ENCODE measurements at places on chromosomes 3 and 15.

DNA sequence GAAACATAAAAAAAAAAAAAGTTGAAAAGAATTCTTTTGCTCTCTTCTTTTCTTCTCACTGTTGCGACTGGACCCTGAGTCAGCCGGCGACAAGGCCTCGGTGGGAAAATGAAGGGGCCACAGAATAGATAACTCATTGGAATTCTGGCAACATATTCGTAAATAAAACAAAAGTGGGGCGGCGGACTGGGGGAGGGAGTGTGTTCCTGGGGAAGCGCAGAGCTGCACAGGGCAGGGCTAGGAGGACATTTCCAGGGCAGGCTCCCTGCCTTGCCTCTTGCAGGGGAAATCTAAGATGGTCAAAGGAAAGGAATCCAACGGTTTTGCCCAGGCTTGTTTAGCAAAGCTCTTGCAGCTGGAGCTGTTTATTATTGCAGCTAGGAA lies 1042.8 kb upstream of the NR2F2 start:
- DNase-seq: no peak

DNA sequence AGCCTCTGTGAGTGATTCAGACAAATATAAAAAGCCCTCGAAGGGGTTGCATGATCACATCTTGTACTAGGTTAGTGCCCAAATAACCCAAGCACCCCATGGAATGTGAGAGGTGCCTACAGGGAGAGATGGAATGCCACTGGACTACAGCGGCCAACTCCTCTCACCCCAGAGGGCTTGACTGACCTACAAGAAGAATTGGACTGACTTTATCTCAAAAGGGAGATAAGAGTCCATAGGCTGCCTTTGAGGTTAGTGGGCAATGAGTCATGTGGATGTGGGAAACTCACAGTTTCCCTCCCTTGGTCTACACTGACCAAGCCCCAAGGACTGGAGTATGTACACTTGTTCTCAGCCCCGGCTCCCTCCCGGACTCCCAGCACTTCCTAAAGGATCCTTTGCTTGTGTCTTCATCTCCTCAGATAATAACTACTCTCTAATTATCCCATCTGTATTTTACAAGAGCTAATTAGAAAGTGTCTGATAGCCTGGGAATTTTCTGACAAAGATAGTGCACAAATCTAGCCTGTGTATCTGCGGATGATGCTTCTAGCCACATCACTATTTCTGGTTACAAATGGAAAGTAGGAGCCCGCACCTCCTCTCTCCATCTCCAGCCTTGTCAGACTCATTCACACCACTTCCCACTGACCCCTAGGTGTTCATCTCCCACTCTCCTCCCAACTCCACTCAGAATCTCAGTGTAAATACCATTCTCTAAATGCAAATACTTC lies 547.8 kb upstream of the TBL1XR1 start:
- no peak for DNase-seq

- DNase-seq: no peak
These were observed 128.3 kb downstream of the SMAD6 start for GRCh38 chr15:66830358-66830757.

GRCh38 chr15:56199038-56199437 lies 44.6 kb downstream of the RFX7 start:
- DNase-seq: no peak

GRCh38 chr3:124352149-124352539 lies 360.2 kb upstream of the ROPN1 start:
- no peak for DNase-seq

- no peak for DNase-seq
These were observed 71.0 kb upstream of the SYNPR start for GRCh38 chr3:63207066-63207590.

- peak; percentile 56 for DNase-seq
These were observed 22.5 kb downstream of the GLB1 start for GRCh38 chr3:33074217-33075067.

DNA sequence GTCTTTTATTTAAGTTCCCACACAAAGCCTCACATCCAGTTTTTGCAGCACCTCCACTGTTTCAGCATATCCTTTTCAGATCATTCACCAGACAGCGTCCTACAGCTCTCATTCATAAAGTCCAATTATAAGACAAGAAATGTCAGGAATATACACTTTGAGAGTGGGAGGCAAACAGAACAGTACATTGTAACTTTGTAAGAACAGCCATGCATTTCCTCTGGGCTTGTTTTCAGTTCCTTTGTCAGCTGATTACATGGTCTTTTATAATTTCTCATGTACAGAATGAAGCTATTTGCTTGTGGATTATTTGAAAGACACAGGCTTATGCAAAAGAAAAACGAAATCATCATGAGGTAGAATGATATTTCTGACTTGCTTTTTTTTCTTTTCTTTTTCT lies 85.7 kb downstream of the SOX2 start:
- DNase-seq: no peak

DNA sequence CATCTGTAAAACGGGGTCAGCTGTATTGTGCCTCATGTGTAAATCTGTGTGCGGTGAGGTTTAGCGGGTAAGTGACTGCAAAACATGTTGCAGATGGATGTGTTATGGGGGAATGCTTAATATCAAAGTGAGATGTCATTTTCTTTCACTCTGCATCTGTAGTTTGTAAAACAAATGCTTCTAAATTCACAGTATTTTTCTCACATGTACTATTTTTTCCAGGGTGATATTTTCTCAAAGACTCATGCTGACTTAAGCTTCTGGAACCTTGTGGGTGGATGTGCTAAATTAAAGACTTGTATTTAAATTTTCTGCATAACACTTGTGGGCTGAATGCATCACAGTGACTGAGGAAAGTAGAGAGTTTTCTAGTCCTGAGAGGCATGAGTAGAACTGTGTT lies 115.2 kb upstream of the TP63 start:
- no peak for DNase-seq

Data from stimulated activated CD8-positive, alpha-beta memory T cell treated with anti-CD3 and anti-CD28 coated beads, Interleukin-2, amount 100 ng/mL, for 1 hour (primary cell).